ENCODE measurements at places on chromosomes 2 and 18.

- DNase-seq = no peak
These were observed 130.4 kb downstream of the ZNF236 start for GRCh38 chr18:76952747-76953146.

- DNase-seq = no peak
These were observed 411.6 kb upstream of the TCF4 start for GRCh38 chr18:55999641-56000040.

DNA sequence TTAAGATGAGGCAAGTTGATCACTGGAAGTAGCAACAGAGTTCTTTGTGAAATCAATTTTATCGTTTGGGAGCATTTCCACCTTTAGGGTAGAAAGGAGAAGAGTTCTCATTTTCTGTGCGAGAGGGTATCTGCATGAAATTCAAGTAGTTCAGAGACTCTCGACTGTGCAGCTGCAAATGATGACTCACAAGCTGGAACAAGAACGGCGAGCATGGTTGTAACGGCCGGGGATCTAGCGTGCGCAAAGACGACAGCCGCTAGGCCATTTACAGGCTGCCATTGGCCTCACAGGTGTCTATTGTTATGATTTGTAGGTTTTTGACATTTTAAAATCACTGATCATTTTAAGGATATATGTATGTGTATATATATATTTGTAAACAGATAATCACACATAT is 5.2 kb downstream of the KLHL29 start:
- DNase-seq = no peak

- DNase-seq = no peak
These were observed 770.0 kb upstream of the ZEB2 start for GRCh38 chr2:145289946-145290345.

- no peak for DNase-seq
These were observed 28.9 kb upstream of the IER3IP1 start for GRCh38 chr18:47204908-47205522.

Data from Right ventricle myocardium superior (tissue), 1 donor.